ENCODE measurements at places on chromosomes 5 and 9.

- no peak for DNase-seq
Measured at GRCh38 chr5:50751064-50751657, 84.7 kb downstream of the PARP8 start.

- no peak for DNase-seq
Measured at GRCh38 chr9:98964201-98964600, 20.5 kb downstream of the COL15A1 start.

- no peak for DNase-seq
Measured at GRCh38 chr9:125959951-125960619, 212.9 kb downstream of the PBX3 start.

- DNase-seq = no peak
Measured at GRCh38 chr9:34689116-34689470, 2.0 kb downstream of the CCL19 start.

- DNase-seq = no peak
Measured at GRCh38 chr9:120778758-120779157, 14.5 kb downstream of the FBXW2 start.

DNA sequence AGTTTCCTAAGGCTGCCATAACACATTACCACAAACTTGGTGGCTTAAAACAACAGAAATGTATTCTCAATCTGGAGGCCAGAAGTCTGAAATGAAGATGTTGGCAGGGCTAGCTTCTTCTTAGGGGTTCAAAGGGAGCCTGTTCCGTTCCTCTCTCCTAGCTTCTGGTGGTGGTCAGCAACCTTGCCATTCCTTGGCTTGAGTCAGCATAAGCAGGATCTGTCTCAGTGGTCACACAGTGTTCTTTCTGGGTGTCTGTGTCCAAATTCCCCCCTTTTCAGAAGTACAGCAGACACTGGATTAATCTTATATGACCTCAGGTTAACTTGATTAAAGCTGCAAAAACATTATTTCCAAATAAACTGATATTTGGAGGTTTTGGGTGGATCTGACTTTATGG lies 2.1 kb upstream of the OSMR start:
- no peak for DNase-seq

GRCh38 chr5:6752782-6753181 lies 39.5 kb downstream of the TENT4A start:
- no peak for DNase-seq

DNA sequence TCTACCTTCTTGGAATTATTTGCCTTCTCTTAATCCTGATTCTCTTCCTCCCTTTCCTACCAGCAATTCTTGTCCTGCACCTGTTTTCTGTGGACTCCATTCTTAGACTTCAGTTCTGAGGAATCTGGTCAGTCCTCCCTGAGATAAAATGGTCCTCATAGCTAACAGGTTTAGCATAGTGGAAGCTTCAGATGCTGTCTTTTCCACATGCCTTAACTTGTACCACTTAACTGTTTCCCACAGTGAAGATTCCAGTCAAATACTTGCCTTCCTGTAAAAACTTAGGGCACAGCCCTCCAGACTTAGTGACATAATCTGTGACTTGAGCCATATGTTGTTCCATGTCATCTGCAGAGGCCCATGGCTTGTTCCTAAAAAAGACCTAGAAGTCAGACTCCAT lies 261.3 kb downstream of the CWC27 start:
- no peak for DNase-seq

GRCh38 chr5:33738967-33739366 lies 152.8 kb downstream of the ADAMTS12 start:
- DNase-seq = no peak

DNA sequence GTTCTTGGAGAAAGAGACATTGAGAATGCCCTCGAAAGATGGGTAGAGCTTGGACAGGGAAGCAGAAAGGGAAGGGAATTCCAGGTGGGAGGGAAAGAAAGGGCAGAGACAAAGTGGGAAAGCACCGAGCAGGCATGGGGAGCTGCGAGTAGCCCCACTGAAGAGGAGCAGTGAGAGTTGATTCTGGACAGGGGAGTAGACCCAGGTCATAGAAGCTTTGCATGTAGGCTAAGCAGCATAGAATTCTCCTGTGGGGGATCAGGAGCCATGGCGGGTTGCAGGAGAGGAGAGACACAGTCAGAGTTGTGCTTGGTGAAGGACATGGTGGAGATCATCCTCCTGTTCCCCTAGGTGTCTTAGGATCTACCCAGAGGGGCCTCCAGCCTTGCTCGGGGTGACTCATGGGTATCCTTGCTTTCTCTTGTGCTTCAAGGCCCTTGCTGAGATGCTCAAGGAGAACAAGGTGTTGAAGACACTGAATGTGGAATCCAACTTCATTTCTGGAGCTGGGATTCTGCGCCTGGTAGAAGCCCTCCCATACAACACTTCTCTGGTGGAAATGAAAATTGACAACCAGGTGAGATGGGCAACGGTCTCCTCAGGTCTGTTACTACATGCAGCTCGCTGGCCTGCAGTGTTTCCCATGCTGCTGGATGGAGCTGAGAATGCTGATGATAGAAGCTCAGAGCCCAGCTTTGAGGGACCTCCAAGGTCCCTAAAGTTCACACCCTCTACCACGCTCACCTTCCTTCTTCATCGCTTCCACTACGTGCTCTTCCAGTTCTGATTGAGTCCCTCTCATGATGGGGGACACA lies 64.5 kb downstream of the TSTD2 start:
- no peak for DNase-seq

DNA sequence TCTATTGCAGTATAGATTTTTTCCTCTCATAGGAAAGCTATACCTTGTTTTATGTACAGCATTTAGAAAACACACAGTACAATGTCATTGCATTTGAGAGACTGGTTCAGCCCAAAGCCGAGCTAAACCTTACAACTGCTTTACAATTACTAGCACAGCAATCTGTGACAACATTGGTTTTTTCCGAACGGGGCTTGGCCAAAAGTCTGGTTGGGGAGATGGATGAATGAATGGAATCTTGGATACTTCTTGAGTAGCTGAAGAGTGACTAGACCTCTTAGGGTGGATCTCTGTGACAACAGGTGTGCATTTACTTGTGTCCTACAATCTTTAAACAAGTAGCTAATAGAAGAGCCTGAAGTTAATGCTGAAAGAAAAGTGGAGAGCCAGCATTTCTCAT lies 1.2 kb downstream of the SGCD start:
- no peak for DNase-seq

GRCh38 chr5:5792106-5792505 lies 369.6 kb downstream of the ICE1 start:
- no peak for DNase-seq

- DNase-seq = no peak
Measured at GRCh38 chr9:74528207-74528606, 31.1 kb downstream of the RORB start.

- DNase-seq = no peak
Measured at GRCh38 chr9:109939698-109940342, 159.8 kb downstream of the PALM2AKAP2 start.

DNA sequence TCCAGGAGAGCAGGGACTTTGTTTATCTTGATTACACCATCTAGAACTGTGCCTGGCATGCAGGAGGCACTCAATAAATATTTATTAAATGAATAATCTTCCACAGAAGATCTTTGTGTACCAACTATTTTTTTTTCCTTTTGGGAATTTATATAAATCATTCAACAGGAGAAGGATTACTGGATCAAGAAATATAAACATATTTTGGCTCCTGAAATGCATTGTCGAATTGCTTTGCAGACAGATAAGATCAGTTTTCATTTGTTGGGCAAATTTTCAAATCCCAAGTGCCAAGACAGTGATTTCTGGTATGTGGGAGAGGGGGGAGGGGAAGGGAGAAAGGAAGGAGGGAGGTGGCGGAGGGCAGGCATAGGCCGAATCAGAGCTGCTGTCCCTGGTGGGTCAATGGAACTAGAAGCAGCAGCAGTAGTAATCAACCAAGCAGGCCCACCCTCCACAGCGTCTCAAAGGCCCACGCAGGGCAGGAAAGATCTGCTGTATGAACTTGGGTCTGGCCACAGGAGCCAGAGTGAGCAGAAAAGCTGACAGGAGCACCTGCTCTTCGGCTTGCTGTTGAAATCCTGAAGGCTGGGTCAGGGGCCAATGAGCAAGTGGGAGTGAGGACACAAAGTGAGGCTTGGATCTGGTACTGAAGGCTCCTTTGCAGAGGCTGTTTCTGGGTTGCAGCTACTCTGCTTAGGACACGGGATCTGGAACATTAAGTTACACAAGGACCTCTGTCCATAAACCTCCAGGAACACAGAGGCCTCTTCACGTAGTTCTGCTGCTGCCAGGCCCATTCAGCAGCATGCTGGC lies 15.8 kb upstream of the TRAF1 start:
- DNase-seq = no peak

DNA sequence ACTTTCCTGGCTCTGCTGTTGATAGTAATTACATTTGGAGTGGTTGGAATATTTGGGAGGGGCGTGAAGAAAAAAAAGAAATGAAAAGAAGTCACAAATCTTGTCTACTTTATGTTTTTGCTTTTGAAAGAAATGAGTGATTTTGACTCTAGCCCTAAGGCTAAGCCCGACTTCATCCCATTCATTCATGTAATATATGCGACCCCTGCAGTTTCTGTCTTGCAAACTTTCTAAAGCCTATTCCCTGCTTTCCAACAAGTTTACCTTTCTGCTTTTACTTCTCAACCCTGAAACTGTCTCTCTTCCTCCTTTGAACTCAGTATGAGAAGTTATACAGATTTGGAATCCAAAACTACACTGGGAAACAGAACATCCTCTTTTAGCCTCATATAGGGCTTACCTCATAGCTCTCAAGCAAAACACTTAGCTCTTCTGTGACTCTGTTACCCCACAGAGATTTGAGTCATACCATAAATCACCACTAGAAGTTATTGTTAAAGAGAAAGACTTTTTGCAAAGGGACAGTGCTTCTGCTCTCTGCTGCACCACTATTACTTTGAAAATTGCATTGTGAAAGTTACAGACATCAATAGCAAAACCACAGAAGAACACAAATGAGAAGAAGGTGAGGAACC lies 1.6 kb downstream of the CFAP95 start:
- no peak for DNase-seq

DNA sequence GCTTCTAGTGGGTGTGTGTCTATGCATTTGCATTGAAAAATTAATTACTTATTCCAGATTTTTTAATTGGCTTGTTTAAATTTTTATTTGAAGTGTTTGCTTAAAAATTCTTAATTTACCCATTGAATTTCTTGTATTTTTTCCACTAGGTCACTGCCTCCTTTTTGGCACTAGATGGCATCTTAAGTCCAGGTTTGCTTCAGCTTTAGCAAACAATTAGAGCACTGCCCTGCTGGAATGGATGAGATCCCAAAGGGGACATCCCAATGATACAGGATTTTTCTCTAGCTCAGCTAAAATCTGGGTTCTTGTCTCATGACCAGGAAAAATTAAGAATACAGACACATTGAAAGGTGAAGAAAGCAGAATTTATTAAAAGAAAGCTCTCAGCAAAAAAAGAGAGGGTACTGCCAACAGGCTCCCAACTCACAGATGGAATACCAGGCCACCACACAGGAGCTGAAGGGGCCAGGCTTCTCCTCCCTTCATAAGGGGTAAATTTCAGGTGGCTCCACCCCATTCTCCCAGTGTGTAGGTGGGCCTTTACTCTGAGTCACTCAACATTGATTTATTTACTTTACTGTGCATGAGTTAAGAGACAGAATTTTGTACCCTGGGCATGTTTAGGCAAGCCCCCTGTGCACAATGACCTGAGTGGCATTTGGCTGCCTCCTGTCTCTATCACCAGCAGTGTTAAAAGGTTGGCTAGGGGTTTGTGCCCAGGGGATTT lies 532.4 kb downstream of the ANXA1 start:
- DNase-seq = no peak

DNA sequence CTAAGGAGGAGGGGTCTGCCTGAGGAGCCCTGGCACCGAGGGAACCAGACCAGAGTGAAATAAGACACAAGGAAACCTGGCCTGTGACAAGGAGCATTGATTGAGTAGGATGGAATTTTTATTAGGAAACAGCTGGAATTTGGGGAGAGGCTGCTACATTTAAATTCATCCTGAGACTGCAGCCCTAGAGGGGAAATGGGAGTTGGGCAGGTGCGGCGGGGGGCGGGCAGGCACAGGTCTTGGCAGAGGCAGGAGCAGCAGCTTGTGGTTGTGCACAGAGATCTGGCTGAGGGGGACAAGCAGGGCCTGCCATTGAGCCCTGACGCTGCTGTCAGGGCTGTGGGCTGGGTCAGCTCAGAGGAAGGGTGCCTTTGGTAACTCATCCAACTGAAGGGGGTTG lies 71.6 kb downstream of the PCDH1 start:
- no peak for DNase-seq

- DNase-seq = no peak
Measured at GRCh38 chr9:33164138-33164809, 2.9 kb downstream of the B4GALT1 start.

- DNase-seq = no peak
Measured at GRCh38 chr5:148836272-148837250, 10.2 kb downstream of the ADRB2 start.

DNA sequence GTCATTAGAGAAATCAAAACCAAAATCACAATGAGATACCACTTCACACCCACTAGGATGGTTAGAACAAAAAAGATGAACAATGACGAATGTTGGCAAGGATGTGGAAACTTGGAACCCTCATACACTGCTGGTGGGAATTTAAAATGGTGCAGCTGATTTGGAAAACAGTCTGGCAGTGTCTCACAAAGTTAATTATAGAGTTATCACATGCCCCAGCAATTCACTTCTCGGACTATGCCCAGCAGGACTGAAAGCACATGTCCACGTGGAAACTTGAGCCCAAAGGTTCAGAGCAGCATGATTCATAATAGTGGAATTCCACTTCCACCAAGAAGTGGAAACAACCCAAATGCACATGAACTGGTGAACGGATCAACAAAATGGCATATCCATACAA lies 85.0 kb upstream of the HRH2 start:
- no peak for DNase-seq

DNA sequence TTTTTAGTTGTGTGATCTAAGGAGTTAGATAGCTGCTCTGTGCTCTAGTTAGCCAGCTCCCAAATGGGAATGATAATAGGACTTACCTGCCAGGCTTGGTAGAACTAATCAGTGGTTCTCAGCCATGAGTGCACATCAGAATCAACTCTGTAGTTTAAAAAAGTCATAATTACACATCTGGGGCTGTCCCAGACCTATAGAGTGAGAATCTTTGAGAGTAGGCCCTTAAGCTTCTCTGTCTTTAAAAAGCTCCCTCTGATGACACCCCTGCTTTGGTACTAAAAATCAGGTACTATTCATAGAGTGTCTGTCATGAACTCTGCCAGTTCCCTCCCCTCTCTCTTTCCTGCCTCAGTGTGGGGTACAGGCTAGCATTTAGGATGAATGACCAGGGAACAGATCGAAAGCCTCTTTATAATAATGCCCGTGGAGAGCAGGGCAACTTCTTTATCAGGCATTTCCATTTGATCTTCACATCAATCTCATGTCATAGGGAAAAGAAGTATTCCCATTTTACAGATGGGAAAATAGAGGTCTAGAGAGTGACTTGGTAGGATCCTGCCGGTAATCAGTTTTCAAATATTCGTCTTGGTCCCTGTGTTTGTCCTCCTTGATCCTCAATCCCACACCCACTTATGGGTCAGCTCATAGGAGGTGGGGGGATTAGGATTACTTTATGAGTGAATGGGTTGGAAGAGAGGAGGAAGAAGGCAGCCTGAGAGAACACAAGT lies 15.3 kb downstream of the PPARGC1B start:
- no peak for DNase-seq

Measured in left cardiac atrium (tissue), 4 donors.